ENCODE measurements at places on chromosomes 5 and 9.

- no peak for DNase-seq
Observed at GRCh38 chr5:15592728-15593127, 92.7 kb downstream of the FBXL7 start.

DNA sequence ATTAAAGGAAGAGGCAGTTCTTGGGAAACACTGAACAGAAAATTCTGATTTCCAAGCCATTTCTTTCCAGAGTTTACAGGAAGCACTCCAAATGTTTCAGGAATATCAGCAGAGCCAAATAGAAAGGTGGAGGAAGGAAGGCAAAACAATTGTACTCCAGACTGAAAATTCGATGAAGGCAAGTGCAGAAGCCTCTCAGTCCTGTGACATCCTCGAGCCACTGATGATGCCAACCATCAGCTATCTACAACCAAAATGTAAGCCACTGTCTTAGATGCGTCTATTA is 2.2 kb downstream of the LMAN2 start:
- no peak for DNase-seq

GRCh38 chr9:32344551-32345182 is 39.8 kb upstream of the ACO1 start:
- DNase-seq: no peak

DNA sequence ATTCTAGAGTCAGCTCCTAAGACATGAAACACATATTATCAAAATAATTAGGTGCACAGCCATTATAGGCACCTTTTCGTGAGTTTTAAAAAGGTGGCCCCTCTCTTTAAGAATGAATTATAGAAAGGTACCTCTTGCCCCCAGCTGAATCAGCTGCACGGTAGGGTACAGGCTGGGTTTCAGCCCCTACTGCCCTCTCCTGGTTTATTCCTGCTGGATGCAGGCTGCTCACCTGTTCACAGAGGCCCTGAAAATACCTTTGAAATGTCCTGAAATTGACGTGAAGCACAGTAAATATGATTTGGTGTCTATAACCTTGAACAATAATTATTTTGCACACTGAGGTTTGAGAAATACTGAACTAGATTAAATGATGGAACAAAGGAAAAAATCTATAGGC is 504.8 kb upstream of the SGCD start:
- no peak for DNase-seq

DNA sequence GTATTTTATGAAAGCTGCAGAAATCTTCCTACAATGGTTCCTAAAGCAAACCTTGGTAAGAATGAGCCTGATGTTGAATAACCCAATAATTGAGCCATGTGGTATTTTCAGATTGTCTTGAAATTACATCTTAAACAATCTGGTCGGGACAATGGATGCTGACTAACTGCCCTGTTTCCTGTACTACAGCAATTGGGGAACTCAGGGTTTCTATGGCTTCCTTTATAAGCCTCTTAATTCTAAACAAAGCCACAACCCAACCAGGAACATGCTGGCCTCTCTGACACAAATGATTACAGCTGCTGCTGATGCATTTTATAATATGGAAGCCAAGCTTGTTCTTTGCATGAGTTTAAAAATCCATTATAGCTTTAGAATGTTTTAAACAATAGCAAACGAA is 30.2 kb downstream of the PTPN3 start:
- DNase-seq: no peak

DNA sequence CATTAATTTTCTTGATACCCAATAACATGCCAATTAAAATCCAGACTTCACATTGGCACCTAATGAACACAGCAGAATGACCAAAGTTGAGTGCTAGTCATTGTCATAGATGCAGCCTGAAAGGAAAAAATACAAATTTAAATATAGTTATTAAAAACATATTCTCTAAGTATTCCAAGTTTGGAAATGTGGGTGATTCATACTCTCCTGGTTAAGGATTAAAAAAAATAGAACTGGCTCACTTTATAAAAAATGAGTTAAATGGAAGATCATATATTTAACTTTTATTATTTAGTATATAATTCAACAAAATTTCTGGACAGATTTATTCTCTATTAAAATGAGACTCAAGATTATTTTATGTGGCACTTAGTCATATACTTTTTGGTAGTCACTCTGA is 33.2 kb upstream of the RICTOR start:
- no peak for DNase-seq

DNA sequence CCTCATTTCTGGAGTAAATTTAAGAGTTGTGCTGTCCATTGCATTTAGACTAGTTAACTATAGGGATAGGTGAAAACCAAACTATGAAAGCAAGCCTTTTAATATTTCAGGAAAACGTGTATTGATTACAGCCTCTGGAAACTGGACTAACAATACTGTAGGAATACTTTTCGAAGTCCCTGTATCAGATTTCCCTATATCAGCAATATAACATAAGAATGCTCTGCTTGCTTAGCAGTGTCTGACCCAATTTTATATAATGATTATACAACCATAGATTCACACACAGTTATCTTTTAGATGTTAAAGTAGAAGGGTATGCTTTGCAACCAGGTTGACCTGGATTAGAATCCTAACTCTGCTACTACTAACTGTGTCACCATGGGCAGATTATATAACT is 203.1 kb downstream of the WDR70 start:
- no peak for DNase-seq

GRCh38 chr5:155460501-155460931 is 447.0 kb downstream of the KIF4B start:
- DNase-seq: no peak

DNA sequence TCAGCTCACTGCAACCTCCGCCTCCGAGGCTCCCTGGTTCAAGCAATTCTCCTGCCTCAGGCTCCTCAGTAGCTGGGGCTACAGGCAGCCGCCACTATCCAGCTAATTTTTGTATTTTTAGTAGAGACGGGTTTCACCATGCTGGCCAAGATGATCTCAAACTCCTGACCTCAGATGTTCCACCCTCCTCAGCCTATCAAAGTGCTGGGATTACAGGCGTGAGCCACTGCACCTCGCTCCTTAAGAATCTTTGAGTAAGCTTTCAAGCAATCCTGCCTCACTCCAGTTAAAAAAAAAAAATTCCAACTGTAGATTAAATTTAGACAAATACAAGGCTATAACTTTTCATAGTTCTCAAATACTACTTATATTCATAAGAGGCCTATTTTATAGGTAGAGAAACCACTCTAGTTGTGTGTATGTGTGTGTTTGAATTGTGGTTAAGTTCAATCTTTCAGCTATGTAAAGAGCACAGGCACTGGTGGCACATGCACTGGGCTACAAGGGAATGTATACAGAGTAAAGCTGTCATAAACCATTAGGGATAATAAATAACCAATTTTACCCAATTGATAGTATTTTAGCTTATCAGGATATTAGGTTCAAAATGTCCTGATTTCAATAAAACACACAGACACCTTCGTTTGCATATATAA is 50.6 kb upstream of the RAPGEF6 start:
- DNase-seq: no peak

- peak; percentile 37 for DNase-seq
Observed at GRCh38 chr5:92353107-92354030, 970.3 kb upstream of the ARRDC3 start.

DNA sequence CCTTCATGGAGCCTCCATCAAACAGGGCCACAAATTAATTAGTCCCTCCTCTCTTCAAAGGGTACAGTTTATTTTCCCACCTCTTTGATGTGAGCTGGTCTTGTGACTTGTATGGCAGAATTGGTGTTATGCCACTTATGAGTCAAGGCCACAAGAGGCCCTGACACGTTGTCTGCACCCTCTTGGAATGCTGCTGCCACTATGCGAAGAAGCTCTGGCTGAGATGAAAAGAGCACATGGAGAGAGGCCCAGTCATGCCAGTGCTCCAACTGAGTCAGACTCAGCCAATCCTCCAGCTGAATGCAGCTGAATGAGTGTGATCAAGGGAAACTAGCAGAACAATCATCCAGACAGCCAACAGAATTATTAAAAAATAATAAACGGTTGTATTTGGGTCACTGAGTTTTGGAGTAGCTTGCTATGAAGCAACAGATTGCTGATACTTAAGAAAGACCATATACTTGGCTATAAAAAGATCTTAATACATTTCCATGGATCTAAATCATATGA is 128.3 kb downstream of the MARCHF11 start:
- DNase-seq: no peak

DNA sequence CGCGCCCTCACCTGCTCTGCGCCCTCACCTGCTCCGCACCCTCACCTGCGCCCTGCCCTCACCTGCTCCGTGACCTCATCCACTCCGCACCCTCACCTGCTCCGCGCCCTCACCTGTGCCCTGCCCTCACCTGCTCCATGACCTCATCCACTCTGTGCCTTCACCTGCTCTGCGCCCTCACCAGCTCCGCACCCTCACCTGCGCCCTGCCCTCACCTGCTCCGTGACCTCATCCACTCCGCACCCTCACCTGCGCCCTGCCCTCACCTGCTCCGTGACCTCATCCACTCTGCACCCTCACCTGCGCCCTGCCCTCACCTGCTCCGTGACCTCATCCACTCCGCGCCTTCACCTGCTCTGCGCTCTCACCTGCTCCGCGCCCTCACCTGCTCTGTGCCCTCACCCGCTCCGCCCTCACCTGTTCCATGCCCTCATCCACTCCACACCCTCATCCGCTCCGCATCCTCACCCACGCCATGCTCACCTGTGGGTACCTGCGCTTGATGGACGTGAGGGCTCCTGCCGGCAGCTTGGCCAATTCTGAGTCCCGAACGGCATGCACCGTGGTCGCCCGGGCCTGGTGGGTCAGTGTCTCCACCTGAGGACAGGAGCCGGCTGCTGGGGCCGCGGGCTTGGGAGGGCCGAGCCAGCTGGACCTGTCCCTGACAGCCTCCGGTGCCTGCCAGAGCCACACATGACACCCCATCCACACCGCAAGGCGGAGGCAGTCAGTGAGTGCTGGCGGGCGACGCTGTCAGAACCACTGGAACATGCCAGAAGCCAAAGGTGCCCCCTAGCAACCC is 35.6 kb upstream of the NSMF start:
- DNase-seq: no peak

DNA sequence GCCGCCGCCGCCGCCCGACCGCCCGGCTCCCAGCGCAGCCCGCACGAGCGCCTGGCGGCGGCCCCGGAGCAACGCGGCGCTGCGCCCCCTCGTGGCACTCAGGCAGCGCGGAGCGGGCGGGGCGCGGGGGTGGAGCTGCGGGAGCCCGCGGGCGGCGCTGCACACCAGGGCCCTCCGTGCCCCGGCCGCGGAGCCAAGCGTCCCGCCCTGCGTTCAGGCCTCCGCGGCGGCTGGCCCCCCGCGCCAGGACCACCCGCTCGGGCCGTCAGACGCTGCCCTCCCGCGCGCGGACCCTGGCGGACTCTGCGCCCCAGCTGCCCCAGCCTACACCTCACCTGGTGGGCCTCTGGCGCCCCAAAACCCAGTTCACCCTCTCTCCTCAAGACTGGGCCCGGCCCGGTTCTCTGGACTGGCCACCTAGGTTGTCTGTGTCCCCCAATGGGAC is at the start of gene RASGEF1C:
Gene RASGEF1C (minus strand): TSS at position 75 of the 445 bp plus-strand sequence. CDS start 71,159 bp downstream, outside the sequence.
- peak; percentile 34 for DNase-seq

DNA sequence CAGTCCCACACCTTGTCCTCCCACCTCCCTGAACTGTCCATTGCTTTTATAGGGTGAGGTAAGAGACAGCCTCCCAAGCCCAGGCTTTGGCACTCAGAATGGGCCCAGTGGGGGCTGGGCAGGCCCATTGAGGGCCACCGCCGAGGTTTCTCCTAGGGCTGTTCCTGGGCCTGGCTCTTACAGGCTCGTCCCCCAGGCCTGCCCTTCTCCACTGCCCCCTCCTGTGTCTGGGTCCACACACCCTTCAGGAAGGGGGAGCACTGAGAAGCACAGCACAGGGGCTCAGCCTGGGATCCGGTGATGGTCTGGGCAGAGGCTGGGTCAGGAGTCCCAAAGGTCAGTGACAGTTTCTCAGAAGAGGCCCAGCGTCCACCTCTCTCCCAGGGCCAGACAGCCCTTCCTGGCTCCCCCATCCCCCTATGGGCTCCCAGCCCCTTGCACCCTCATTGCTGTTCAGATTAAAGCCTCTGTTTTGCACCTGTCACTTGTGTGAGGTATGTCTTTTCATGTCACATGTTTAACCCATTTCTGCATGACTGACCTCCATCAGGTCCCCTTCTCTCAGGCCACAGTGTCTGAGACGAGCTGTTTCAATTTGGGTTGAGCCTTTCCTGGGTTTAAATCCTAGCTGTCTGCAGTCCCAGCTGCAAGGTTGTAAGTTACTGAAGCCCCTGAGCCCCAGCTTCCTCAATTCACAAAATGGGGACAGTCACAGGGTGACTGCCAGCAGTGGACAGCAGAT is 29.4 kb downstream of the IER5L start:
- DNase-seq: no peak

DNA sequence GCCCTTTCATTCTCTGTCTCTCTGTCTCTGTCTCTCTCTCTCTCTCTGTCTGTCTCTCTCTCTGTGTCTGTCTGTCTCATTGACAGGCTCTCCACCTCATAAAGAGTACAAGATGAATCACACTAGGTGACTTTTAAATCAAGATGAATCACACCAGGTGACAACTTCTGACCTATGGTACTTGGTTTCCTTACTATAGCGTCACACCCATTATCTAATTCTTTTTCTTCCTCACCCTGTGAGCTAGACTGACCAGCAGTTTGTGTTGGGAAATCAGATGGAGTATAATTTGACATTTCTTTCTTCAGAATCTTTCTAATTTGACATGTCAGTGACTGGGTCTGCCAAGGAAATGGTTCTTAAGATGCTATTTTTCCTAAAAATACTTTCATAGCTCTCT is 232.9 kb downstream of the ARRDC3 start:
- no peak for DNase-seq

DNA sequence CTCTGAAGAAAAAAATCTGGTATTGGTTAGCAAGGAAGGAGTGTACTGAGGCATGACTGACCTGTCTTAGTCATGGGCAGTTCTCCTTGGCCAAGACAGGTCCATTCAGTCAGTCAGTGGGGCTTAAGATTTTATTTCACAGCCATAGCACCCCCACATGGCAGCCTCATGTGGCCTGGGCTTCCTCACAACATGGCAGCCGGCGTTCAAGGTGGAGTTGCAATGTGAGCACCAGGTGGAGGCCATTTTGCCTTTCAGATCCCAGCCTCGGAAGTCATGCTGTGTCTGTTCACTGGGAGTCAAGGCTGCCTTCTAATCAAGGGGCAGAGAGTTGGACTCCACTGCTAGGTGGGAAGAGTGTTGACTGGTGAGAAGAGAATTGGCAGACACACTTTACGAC is 10.3 kb upstream of the CARD19 start:
- DNase-seq: no peak

DNA sequence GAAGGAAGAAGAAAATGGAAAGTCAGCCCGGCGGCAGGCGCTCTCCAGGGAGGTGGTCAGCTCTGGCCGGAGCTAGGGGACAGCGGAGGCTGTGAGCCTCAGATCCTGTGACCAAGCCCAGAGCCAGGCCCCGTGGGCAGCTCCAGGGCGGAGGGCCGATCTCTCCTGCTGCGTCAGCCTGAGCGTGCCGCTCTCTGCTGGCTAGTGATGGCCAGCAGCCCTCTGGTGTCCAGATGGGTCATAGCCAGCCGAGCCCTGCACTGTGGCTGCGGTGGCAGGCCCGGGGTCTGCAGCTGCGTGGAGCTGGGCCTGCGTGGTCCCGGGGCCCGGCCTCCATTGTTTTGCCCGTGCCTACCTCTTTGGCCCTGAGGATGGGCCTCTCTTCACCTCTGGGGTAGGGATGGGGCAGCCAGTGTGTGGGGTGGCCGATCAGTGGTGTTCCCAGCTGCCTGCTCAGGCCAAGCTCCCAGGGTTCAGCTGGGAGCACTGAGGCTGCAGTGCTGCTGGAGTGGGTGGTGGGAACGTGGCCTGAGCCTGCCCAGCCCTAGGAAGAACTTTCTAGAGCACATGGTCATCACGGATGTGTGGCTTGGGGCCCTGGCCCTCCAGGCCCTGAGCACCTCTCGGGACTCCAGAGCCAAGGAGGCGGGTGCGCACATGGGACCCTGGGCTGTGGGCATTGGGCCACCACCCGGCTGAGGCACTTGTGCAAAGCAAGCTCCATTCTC is 17.1 kb upstream of the NRARP start:
- DNase-seq: no peak

GRCh38 chr9:90127923-90128322 is 514.7 kb downstream of the DIRAS2 start:
- DNase-seq: no peak

Measured in astrocyte of the cerebellum (primary cell).